Stimulated activated naive CD8-positive, alpha-beta T cell treated with anti-CD3 and anti-CD28 coated beads, Interleukin-15, Interleukin-2, amounts not matched to agents 100 U/mL and 50 U/mL, for 24 hours (primary cell): ENCODE measurements at places on chromosomes 3 and 15.
A peak's percentile ranks its signal among the peaks of the same experiment; 100 is the strongest.

GRCh38 chr3:69082805-69083204 lies 1.9 kb upstream of the ARL6IP5 start:
- DNase-seq = peak; percentile 73

GRCh38 chr3:173920386-173920785 lies 522.8 kb downstream of the NLGN1 start:
- no peak for DNase-seq

DNA sequence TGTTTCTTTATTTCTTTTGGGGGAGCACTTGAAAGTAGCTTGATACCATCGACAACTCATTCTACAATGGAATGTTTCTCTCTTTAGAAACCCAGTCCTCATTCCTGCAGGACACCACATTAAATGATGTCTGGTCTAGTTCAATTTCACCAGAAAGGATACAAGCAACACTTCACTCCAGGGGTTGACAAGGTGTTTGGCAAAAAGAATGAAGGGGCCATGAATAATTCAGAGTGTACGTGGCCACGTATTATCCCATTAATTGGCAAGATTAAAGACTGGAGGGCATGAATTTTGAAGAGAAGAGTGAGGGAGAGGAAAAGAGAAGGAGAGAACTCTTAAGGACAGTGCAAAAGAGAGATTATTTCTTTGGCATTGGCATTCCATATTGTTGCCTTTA lies 705 bp downstream of the TMPRSS7 start:
- no peak for DNase-seq

DNA sequence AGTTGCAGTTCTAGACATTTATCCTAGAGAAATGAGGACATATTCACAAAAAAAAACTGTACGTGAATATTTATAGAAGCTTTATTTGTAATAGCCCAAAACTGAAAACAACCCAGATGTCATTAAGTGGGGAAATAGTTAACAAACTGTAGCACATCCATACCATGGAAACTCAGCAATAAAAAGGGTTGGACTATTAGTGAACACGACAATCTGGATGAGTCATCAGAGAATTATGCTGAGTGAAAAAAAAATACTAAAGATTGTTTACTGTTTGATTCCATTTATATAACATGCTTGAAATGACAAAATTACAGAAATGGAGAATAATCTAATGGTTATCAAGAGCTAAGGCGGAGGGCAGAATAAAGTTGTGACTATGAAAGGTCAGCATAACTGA lies 59.5 kb downstream of the CPA3 start:
- no peak for DNase-seq

- no peak for DNase-seq
Measured at GRCh38 chr3:150577855-150578254, 25.3 kb upstream of the SELENOT start.

GRCh38 chr3:5565026-5565425 lies 377.5 kb downstream of the EDEM1 start:
- no peak for DNase-seq

DNA sequence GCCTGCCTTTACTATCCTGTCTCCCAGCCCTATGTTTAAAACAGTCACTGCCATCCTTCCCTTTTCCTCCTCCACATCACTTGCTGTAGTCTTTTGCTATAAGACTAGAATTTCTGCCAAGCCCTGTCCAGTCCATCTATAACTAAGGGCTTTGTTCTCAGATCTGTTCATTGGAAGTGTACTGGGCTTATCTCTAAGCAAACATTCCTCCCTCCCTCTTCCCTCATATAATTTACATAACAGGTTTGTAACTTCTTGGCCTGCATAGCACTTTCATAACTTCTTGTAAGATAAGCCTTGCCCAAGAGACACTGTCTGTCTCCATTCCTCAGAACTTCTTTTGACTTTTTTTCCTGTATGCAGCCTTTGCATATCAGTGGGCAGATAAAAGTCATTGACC lies 16.7 kb downstream of the TPRG1 start:
- DNase-seq = no peak

DNA sequence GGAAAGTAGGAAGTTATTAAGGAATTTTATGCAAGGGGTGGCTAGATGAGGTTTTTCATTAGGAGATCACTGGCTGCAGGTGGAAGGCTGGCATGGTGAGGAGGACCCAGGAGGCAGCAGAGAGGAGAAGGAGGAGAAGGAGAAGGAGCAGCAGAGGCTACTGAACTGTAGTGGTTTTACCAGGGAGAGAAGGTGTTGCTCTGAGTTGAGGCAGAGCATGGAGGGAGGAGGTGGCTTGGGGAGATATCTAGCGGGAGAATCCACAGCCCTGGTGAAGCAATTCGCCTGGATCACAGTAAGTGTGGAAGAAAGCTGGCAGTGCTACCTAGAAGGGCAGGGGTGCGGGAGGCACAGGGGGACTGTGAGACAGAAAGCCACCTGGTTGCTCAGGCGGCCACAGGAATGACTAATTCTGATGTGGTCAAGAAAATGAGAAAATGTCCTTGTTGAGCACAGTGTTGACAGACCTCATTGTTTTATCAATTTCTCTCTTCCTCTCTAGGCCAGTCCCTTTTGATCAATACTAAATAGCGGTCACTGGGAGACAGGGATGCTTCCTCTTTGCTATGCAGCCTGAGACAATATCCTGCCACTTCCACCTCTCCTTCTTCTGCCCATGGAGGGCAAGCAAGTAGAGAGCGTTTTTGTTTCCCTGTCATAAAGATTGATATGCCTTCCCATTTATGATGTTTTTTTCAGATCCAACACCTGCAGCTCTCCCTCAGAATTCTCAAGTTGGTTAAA lies 94.6 kb downstream of the EEFSEC start:
- no peak for DNase-seq

DNA sequence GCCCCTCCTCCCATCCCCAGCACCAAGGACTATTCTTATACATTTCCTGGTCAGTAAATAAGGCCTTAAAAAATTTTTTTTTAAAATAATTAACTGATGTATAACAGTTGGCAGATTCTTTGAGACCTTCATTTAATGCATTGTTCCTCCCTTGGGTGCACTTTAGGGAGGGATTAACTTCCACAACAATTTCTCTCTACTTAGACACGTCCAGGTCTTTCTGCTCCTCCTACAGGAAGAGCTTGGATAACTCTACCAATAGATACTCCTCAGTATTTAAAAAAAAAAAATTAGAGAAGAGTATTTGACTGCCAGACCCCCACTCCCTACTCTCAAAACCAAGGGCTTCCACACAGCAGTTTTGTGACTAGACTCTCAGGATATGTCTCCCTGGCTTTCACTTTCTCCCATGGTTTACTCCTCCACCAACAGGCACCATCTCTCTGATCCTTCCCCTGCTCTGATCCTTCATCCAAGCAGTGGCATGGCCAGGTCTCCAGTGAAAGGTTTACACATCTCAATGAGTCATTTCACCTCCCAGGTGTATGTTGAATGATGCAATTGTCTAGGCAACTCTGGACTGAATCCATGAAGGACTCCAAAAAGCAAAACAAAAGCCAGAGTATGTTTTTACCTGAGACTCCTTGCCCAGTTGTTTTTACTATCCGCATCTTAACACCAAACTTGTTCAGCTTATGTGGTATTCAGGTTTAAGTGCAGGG lies 7.4 kb downstream of the ZIC4 start:
- DNase-seq = no peak

DNA sequence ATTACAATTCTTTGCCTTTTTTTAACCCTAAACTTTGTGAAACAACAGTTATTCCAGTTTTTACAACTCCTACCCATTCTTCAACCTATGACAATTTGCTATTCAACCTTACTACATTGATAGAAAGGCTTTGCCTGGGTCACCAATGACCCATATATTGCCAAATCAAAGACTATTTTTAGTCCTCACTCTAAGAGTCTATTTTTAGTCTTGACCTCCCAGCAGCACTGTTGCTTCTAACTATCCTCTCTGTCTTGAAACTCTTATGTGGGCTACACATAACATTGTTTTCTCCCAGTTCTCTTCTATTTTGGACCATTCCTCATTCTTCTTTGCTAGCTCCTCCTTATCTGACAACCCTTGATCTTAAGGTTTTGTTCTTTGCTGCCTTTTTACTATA lies 71.4 kb downstream of the C3orf80 start:
- no peak for DNase-seq

DNA sequence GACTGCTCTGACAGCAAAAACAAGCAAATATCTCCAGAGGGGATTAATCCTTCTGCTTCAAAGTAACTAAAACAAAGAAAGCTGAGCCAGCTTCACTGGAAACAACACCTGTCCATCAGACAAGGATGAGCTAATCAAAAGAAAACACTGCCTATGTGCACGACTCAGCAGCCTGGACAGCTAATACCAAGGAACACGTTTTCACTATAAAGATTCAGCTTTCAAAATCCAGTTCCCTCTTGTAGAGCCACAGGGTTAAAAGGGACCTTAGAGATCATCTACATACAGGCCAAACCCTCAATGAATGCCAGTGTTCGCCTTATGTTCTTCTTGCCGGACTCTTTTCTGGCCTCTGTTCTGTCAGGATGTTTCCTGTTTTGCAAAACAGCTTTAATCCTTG lies 6.9 kb downstream of the TUSC7 start:
- DNase-seq = no peak

- peak; percentile 27 for DNase-seq
Measured at GRCh38 chr3:58353722-58354553, 21.2 kb downstream of the PXK start.

- no peak for DNase-seq
Measured at GRCh38 chr3:48092270-48092669, 76.1 kb upstream of the MAP4 start.

DNA sequence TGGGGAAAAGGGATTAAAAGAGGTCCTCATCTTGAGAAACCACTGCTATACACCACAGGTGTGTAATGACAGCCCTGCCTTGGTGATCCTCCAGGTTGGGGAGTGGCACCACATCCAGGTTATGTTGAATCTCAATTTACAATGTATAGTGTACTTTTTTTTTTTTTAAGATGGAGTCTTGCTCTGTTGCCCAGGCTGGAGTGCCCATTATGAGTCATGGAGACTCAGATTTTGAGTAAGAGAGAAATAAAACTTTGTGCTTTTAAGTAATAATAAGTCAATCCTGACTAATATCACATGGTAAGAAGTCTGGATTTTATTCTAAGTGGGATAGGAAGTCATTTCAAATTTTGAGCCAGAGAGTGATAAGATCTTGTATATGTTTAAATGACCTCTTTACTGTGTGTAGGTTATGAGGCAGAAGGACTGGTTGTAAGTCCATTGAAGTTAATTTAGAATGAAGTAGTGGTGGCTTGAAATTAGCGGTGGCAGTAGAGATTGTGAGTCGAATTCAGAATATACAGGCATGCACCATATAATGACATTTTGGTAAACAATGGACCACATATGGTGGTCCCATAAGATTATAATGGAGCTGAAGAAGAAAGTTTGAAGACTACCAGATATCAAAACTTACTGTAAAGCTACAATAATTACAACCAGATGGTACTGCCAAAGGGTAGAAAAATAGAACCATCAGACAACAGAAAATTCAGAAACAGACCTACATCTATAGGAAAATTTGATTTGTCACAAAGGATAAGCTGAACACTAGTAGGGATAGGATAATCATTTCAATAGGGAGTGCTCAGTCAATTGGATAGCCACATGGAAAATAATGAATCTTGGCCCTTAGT lies 20.7 kb downstream of the POPDC2 start:
- no peak for DNase-seq

GRCh38 chr3:166405465-166405864 lies 568.2 kb upstream of the BCHE start:
- no peak for DNase-seq

- DNase-seq = no peak
Measured at GRCh38 chr3:63914312-63914711, 2.1 kb upstream of the SCAANT1 start.

DNA sequence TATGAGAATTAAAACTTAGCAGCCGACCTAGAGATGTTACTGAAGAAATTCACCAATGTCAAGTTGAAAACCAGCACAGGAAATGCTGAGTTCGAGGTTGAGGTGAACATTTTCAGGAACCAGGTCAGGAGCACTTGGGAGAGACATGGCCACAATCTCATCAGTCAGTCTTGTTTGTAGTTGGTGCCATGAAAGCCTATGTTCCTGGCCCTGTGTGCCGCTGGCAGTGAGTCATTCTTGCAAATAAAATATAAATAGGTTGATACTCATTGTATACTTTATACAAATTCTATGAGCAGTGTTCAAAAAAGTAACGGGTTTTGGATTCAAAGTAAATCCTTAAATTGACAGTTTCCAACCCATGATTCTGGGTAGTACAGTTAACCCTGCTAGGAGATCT lies 1.5 kb upstream of the FSIP1 start:
- DNase-seq = no peak

DNA sequence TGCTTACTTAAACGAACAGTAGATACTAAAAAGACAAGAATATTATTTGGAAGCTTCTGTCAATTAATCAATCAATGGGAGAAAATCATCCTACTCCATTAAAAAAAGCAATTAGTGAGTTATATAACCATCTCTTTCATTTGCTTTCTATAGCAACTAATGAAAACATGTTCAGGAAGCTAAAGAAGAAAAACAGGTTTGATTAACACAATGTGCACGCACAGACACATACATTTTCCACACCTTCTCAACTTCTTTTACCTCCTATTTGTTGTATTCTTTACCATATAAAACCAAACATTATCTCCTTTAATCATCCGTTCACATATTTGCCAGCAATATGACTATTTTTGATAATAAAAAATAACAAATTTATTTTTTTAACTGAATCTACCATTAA lies 111.3 kb downstream of the GBE1 start:
- DNase-seq = no peak

DNA sequence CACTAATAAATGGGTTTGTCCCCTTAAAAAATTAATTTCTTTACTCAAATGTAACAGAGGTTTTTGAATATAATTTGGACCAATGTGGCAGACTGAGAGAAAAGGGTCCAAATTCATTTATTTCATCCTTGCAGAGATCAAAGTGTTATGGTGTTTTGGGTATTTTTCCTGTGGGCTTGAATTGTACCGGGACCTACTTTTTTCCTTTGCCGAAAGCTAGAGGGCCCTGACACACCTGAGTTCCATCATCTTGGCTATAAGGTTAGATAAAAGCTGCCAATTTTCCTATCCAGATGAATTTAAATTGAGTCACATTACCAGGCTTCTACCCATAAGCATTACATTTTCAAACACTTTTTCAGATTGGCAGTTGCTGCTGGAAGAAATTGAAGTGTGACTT lies 908 bp downstream of the CCNB2 start:
- no peak for DNase-seq

GRCh38 chr3:23548706-23549105 lies 257.0 kb upstream of the UBE2E1 start:
- DNase-seq = no peak

DNA sequence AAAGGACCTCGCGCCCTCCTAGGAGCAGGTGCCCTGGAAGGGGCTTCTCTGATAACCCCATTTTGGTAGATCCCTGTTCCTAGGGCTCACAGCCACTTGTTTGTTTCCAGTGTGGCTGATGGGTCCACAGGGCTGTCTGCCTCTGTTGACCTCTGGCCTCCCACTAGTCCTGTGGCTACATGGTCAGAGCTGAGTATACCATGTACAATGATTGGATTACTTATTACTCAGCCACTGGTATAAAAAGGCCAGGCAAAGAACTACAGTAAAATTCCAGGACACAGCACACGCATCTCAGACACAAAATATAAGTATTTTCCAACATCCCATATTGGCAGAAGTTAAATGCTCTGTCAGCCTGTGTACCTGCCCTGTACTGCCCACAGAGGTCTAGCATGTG lies 277.3 kb downstream of the GABRG3 start:
- DNase-seq = no peak
